Left lung (tissue), 14 donors: ENCODE measurements at places on chromosomes 6 and 20. TPM values are rescaled to one million over a fixed set of nuclear protein-coding genes. Genes with fewer than 3 reads are reported as not detected.

- DNase-seq, result no peak
Observed at GRCh38 chr20:48075591-48076174, 290.4 kb upstream of the SULF2 start.

- no peak for DNase-seq
Observed at GRCh38 chr6:42352856-42353564, 98.7 kb downstream of the TRERF1 start.

DNA sequence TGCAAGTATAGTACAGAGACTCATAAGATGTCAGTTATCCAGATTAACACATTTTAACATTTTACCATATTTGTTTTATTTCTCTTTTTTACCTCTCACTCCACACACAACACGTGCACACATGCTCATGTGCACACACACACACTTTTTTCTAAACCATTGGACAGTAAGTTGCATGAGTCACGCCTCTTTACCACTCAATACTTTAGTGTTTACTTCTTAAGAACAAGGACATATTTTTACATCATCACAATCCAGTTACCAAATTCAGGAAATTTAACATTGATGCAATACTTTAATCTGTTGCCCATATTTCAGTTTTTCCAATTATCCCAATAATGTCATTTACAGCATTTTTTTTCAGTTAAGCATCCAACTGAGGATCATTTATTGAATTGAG is 109.0 kb downstream of the RIN2 start:
- DNase-seq, result no peak

- no peak for DNase-seq
Observed at GRCh38 chr20:46963758-46964617, 69.3 kb downstream of the EYA2 start.

- no peak for DNase-seq
Observed at GRCh38 chr20:47603260-47603659, 101.6 kb downstream of the NCOA3 start.

DNA sequence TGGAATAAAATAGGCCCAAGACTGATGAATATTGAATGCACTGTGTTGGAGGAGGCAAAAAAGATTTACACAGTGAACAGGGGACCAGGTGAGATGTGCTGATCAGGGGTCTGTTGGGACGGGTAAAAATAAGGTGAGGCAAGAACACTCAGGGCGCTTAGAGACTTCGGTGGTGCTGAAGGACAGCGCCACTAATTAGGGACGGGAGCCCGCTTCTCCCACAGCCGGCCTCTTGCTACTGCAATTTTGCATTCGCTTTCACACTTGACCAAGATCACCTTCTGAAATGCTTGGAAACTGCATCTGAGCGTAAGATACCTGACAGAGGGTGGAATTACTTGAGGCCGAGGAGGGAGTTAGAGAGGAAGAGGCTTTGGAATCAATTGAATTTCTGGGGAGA is 7.3 kb downstream of the TFAP2D start:
- DNase-seq, result peak; percentile 38

- DNase-seq, result peak; percentile 44
Observed at GRCh38 chr6:82363428-82364086, at the start of gene TPBG. TPBG (plus strand) TSS chr6:82363817; CDS start chr6:82364962, 1,145 bp downstream.

- DNase-seq, result no peak
Observed at GRCh38 chr6:157644043-157644810, 178.8 kb upstream of the SNX9 start.

DNA sequence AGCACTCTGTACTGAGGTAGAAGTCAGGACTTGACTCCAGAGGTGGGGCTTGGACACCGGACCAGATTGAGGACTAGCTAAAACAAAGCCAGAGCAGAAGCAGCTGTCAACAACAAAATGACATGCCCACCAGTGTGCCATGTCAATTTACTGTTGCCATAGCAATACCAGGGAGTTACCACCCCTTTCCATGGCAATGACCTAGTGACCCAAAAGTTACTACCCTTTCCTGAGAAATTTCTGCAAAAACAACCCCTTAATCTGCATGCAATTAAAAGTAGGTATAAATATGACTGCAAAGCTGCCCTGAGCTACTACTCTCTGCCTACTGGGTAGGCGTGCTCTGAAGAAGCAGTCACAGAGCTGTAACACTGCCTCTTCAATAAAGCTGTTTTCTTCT is 21.0 kb downstream of the MAP3K5 start:
- no peak for DNase-seq

GRCh38 chr6:109477184-109477583 is 5.8 kb downstream of the ZBTB24 start:
- DNase-seq, result no peak

- no peak for DNase-seq
Observed at GRCh38 chr6:139841794-139842215, 467.4 kb upstream of the CITED2 start.

- DNase-seq, result no peak
Observed at GRCh38 chr20:20085071-20085470, 32.7 kb downstream of the CFAP61 start.

- DNase-seq, result no peak
Observed at GRCh38 chr6:81456416-81456815, 296.1 kb downstream of the TENT5A start.

- no peak for DNase-seq
Observed at GRCh38 chr6:144602523-144603180, 317.5 kb downstream of the UTRN start.

DNA sequence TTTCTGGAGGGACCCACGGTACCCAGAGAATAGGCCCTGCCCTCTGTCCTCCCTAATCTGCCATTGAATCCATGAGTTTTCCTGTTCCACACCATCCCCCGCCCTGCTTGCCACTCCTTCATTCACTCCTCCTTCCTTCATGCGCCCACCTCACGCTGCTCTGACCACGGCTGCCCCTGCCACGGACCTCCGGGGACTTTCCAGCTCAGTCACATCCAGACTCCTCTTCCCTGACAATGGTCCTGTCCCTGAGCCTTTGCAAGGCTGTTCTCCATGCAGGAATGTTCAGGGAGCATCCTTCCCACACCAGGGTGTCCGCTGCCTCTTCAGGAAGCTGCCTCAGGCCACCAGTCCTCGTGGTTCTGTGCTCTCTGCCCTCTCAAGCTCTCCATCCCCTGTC is 25.9 kb downstream of the GLP1R start:
- no peak for DNase-seq

GRCh38 chr6:18110162-18110561 is 12.3 kb downstream of the NHLRC1 start:
- DNase-seq, result no peak

Gene ZSCAN16
- 10.5 TPM for polyA plus RNA-seq

Gene ALDH8A1
- polyA plus RNA-seq, result 2.4 TPM

Gene IL17F
- polyA plus RNA-seq, result not detected

Gene TRERF1
- polyA plus RNA-seq, result 20.4 TPM

Gene C4A
- 5.9 TPM for polyA plus RNA-seq

Gene HS3ST5
- polyA plus RNA-seq, result 0.17 TPM

Gene CDC5L
- 34.6 TPM for polyA plus RNA-seq

Gene TBC1D32
- 18.0 TPM for polyA plus RNA-seq

Gene LRRN4
- polyA plus RNA-seq, result 0.92 TPM

Gene SYCP2L
- 5.8 TPM for polyA plus RNA-seq

Gene SIM1
- 0.08 TPM for polyA plus RNA-seq
